Upper lobe of right lung (tissue), 1 donor: ENCODE measurements at places on chromosomes 2 and 18. TPM values are rescaled to one million over a fixed set of nuclear protein-coding genes. Genes with fewer than 3 reads are reported as not detected.

The CCNYL1 gene
- 25.7 TPM for total RNA-seq

The AMER3 gene
- total RNA-seq: not detected

The CD302 gene
- 109 TPM for total RNA-seq

The ITGA6 gene
- 73.0 TPM for total RNA-seq

The PSMA8 gene
- total RNA-seq: not detected

- no peak for DNase-seq
These were observed 45.4 kb downstream of the EXOC6B start for GRCh38 chr2:72780477-72780876.

- DNase-seq: no peak
These were observed 68.6 kb downstream of the NABP1 start for GRCh38 chr2:191746346-191747169.

- DNase-seq: no peak
These were observed 17.6 kb downstream of the IFT172 start for GRCh38 chr2:27471961-27472360.

- DNase-seq: no peak
These were observed 187.4 kb downstream of the CCDC102B start for GRCh38 chr18:68985172-68985820.

DNA sequence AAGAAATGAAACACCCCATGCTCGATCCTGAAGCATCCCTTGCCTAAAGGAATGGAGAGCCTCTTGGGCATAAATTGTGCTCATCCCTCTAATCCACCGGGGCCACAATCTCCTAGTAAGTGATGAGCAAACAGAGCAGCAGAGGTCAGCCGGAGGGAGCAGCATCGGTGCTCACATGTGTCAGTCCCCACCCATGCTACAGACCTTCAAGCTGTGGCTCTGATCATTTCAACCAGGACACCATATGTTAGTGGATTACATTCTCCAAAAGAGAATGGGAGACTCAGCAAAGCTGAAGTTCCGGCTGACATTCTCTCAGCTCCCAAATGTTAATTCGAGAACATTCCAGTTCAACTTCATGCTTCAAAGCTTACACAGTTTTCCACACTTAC is 75.6 kb downstream of the AAK1 start:
- DNase-seq: no peak

DNA sequence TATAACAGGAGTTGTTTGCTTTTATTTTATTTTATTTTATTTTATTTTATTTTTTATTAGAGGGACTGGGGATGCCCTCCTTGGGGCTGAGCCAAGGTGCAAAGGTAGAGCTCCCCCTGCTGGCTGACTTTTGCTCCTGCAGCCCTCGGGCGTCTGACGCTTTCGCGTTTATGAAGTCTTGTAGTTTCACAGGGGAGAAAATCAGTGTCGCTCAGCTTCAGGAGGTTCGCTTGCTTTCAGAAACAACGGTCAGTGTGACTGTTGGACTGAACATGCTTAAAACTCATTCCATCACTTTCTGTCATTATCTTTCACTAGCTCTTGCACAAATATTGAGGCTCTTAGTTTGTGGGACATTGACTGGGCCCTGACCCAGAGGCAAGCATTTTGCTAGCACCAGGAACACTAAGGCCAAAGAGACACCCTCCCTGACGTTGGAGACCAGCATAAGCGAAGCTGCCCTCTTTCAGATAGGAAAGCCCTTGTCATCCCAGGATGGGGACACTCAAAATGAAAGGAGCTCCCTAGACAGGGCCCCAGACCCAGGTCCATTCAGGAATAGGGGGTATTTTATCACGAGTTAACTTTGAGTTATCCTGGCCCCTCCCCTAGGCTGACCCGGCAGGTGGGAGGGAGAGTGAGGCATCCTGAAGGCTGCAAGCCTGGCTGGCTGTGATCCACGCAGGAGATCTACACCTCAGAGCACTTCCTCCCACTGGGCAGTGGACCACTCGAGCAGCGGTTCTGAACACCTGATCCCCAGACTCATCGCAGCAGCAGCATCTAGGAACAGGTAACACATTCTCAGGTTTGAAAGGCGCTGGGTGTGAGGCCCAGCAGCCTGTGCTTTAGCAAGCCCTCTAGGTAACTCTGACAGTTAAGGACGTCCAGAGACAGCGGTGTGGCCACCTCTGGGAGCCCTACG is 34.4 kb downstream of the LGALSL start:
- peak; percentile 81 for DNase-seq

DNA sequence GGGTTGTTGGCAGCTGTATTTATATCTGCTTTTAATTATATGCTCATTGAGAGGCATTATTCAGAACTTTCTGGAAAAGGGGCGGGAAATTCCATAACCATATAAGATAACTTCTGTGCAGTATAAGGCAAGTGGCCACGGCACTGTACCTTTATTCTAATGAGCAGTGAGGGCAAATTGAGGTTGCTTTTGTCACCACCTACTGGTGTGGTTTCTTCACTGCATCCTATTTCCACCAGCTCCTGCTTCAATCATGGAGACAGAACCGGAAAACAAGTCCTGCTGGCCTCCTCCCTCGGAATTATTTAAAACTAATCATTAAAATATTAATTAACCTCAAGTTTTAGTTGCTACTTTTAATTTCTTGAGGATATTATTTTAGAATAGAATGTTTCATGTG is 759.4 kb downstream of the CBLN2 start:
- DNase-seq: no peak

- peak; percentile 77 for DNase-seq
These were observed 3.5 kb upstream of the SLC9A2 start for GRCh38 chr2:102615620-102616436.

DNA sequence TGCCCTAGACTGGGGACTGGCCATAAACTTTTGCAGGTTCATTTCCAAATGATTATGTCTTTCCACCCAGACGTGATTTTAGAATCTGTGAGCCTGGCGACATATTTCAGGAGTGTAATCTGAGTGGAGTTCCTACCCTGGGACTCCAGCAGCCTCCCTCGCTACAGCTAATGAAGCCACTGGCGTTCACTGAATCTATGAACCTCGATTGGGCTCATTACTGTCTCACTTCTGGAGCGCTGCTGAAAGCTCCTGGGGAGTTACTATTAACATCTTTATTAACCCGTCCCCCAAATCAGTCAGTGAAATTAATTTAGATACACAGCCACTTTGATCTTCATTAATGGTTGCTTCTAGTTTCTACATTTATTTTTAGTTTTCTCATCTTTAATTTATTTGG is 56.5 kb downstream of the CDK15 start:
- DNase-seq: no peak

- no peak for DNase-seq
These were observed 44.7 kb upstream of the EML6 start for GRCh38 chr2:54678719-54679118.
